Esophagus mucosa (tissue), 1 donor: ENCODE measurements at places on chromosomes 5 and 9. TPM values are rescaled to one million over a fixed set of nuclear protein-coding genes. Genes with fewer than 3 reads are reported as not detected.
A peak's percentile ranks its signal among the peaks of the same experiment; 100 is the strongest.

GRCh38 chr9:114278881-114279570, 43.9 kb upstream of the ORM1 start:
- ATAC-seq, result peak; percentile 91

DNA sequence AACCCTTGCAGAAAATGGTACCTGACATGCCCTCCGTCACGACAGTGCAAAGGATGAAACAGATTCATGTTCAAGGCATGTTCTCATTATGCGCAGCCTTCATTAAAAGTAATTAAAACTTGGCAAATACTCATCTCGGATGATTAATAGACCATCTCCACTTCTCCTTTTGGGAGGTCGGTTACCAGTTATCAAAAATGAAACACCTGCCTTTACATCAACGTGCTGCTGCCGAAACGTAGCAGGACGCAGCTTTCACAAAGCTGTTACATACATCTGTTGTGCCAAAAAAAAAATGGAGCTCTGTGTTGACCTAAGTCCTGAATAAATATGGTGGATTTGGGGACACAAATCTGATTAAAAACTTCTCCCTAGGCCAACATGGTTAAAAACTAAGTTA, 75.7 kb downstream of the PTCH1 start:
- ATAC-seq, result no peak

GRCh38 chr5:36778336-36778735, 98.2 kb upstream of the NIPBL start:
- no peak for ATAC-seq

DNA sequence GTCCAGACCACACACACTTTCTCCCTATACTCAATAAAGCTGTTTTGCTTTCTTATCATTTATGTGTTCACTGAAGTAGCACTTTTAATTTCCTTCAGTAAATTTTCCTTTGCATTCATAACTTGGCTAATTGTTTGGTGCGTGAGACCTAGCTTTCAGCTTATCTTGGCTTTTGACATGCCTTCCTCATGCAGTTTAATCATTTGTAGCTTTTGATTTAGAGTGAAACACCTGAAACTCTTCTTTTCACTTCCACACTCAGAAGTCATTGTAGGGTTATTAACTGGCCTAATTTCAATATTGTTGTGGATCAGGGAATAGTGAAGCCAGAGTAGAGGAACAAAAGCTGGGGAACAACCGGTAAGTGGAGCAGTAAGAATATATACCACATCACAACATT, 114.7 kb downstream of the ST8SIA4 start:
- ATAC-seq, result no peak

DNA sequence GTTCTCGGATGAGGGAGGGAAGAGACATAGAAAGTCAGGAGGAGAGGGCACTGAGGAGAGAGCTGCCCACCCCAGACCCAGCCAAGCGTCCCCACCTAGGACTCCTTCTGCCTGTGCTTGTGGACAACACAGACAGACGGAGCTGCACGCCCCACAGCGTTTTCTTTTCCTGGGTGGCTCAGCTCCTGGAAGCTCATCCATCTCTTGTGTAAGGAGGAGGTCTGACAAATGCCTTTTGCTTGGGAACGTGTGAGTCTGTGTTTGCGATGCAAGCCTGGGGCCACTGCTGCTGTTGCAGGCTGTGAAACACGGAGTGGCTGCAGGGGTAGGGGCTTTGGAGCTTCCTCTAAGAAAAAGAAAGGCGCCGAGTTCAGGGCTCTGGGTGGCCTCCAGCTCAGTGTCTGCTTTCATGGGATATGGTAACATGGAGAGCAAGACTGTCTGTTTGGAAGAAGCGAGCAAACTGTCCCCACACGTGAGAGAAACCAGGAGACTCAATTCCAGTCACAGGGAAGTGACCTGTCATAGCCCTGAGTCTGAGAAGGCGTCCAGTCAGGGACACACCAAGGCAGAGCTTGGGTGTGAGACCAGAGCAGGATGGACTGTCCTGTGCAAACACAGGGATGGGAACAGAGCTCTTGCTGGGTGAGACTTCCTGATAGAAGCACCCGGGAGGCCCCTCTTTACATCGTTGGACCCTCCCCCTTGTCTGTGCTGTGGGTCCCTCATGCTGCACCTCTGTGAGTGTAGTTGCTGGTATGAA, 42.7 kb downstream of the GADD45G start:
- ATAC-seq, result no peak

DNA sequence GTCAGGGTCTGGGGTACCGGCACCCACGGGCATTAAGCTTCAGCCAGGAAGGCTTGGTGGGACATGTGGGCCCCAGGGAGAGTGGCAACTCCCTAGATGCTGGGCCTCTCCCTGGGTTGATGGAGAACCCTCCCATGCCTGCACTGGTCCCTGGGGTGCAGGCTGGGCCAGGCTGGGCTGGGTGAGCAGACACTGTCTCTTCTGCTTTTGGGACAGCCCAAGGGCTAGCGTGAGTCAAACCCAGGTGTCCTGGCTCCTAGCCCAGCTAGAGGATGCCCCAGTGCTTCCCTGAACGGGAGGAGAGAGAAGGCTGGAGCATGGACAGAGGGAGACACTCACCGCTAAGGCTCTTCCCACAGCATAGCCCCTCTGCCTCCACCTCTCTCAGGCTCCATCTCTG, 5.7 kb upstream of the AQP7 start:
- ATAC-seq, result peak; percentile 94

- ATAC-seq, result no peak
Observed at GRCh38 chr9:16147726-16148125, 594.9 kb downstream of the CCDC171 start.

DNA sequence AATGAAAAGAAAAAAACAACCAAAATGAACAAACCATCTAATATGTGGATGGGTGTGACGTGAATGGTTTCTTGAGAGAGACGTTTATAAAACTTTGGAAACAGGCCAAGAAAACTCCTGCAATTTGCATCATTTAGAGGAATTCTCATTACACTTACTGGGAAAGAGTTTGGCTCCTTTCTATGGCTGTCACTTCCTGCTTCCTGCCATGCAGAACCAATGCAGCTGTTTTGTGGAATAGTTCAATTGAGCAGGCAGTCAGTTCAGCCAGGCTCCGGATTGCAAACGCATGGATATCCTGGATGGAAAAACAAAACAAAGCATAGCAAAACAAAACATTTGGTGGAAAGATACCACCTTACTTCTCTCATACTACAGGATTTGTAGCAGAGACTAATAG, 36.6 kb downstream of the FAM114A2 start:
- ATAC-seq, result peak; percentile 23

GRCh38 chr5:26663500-26663899, 374.9 kb downstream of the CDH9 start:
- ATAC-seq, result no peak

GRCh38 chr9:134054891-134055811, 12.7 kb downstream of the BRD3 start:
- ATAC-seq, result peak; percentile 5

DNA sequence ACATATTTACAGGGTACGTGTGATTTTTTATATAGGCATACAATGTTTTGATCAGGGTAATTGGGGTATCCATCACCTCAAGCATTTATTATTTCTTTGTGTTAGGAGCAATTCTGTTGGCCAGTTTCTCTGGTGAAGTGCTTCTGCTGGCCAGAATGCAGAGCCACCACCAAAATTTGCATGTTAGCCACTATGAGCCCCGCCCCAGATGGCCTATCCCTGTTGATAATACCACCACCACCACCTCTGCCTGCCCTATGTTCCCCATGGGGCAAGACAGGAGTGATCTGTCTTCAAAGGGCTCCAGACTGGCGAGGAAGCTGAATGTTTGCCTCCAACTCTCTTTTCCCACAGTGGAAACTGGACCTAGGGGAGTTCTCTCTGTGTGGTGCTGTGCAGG, 26.0 kb upstream of the JAK2 start:
- ATAC-seq, result no peak

DNA sequence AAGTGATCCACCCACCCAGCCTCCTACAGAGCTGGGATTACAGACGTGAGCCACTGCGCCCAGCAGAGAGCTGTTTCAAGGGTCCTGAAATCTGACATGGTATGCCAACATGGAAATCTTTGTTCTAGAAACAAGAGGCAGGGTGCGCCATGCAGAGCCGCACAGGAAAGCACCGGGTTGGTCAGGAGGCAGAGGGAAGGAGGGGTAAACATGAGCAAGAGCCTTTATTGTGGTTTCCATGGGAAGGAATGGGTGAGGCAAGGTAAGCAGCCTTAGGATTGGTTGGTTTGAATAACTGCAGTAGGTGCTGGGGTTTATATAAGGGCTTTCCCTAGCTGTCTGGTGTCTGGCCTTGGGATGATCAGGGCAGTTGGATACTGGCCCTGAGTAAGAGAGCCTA, 5.5 kb upstream of the EXOSC2 start:
- no peak for ATAC-seq

- ATAC-seq, result no peak
Observed at GRCh38 chr5:84272771-84273516, 111.7 kb downstream of the EDIL3 start.

DNA sequence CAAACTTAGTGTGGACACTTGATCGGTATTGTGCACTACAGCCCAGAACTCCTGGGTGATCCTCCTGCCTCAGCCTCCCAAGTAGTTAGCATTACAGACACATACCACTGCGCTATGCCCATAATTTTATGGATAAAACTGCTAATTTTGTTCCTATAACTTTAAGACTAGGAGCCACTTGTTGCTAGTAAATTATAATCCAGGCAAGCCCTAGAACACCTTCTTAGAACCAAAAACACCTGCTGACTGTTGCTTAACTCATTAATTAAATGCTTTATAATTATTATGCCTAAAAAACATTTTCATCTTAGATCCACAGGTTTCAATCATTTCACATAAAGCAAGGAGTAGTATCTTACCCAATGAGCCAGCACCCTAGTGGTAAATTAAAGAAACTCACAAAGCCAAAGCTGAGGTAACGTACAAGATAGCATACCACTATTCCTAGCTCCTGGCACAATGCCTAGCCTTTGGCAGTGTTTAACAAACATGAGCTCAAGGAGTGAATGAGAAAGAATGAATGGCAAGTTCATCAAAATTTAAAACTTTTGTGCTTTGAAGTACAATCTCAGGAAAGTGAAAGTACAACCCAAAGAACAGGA, 5.4 kb downstream of the MRPS27 start:
- ATAC-seq, result peak; percentile 36

DNA sequence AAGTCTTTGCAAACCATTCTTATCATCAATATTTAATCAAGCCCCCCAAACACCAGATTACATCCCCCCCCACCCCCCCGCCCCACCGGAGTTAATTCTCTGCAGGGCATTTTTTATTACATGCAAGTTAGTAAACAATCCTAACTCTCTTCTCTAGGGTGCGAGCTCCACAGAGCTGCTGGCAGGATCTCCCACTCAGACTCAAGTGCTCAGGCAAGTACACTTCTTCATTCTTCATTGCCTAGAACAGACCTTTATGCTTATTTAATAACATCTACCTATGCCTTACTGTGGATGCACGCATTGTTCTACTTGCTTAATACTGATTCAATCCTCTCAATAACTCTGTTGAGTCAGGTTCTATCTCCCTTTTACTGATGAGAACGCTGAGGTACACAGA, 9.9 kb downstream of the SAXO1 start:
- no peak for ATAC-seq

DNA sequence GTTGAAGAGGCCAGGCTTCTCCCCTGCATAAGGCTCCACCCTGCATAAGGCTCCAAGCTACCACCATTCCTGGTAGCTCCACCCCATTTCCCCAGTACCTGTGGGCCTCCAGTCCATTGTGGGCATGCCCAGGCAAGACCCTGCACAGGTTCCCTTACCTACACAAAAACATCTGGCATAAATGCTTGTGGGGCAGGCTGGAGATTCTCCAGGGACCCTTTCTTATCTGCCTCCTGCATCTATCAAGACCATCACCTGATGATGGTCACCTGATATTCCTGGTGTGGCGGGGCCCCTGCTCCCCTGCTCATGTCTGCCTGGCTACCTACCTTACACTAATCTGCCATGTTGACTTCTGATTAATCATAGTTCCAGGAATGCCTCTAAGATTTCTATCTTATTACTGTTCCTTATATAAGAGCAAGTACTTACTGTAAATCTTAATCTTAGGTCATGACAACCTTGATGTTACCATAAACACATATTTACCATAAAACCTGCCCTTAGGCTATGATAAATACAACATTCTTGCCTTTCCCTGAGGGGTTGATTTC, 41.0 kb downstream of the FGD3 start:
- peak; percentile 72 for ATAC-seq

- no peak for ATAC-seq
Observed at GRCh38 chr5:94481059-94481458, 137.3 kb downstream of the KIAA0825 start.

- peak; percentile 28 for ATAC-seq
Observed at GRCh38 chr9:21570643-21571275, 88.6 kb upstream of the IFNE start.

DNA sequence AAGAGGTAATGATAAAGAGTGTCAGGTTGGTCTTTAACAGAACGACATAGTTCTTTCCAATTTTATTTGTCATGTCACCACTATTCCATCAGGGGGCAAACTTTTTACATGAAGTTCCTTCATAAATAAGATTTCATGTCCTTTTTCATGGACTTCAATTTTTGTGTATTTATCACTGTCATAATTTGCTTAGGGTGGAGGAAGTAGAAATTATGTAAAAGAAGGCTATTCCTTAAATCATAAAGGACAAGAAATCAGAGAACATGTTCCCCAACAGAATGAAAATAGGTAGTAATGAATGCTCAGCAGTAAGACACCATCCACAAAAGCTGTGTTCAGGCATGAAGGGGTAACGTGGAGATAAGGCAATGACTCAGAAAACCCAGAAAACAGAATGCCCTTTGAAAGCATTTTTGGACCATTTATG, 72.7 kb downstream of the ZFAND5 start:
- ATAC-seq, result peak; percentile 20

GRCh38 chr9:110152704-110153374, 55.1 kb downstream of the C9orf152 start:
- peak; percentile 45 for ATAC-seq

DNA sequence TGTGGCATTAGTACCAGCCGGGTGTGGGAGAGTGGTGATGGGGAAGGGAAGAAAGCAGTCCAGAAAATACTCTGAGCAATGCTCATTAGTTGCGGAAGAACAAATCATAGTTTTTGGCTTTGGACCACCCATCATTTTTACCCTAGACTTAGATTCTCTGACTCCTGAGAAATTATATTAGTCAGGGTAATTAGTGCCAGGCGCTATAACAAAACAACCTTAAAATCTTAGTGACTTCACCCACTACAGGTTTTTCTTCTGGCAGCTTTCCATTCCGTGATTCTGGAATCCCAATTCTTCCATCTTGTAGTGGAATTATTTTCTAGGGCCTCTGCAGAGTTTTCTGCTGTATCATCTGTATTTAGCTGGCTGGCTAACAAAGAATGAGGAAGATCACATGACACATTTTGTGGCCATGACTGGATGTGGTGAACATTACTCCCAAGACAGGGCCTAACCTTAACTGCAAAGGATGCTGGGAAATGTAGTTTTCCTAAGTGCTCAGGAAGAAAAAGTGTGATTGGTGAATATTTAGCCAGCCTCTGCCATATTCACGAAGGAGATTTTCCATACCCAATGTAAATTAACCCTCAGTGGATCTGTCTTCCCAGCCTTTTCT, 373.0 kb upstream of the MEF2C start:
- no peak for ATAC-seq

The BTNL8 gene
- total RNA-seq, result not detected

The IFNA4 gene
- total RNA-seq, result not detected

The PCDHB12 gene
- 0.72 TPM for total RNA-seq

The CDX1 gene
- total RNA-seq, result not detected

The ST8SIA4 gene
- 1.4 TPM for total RNA-seq

The PCDH1 gene
- 62.7 TPM for total RNA-seq

The FYB1 gene
- total RNA-seq, result 64.7 TPM

The NR4A3 gene
- 0.24 TPM for total RNA-seq

The WDR31 gene
- total RNA-seq, result 3.7 TPM

The TTC23L gene
- total RNA-seq, result not detected

The CER1 gene
- not detected for total RNA-seq

The PCDHGA9 gene
- 3.1 TPM for total RNA-seq

The LCN2 gene
- 525 TPM for total RNA-seq

The CATSPER3 gene
- total RNA-seq, result 0.40 TPM

The MARVELD2 gene
- 25.7 TPM for total RNA-seq

The PRUNE2 gene
- total RNA-seq, result 4.9 TPM
